ENCODE measurements at places on chromosomes 4 and X.

DNA sequence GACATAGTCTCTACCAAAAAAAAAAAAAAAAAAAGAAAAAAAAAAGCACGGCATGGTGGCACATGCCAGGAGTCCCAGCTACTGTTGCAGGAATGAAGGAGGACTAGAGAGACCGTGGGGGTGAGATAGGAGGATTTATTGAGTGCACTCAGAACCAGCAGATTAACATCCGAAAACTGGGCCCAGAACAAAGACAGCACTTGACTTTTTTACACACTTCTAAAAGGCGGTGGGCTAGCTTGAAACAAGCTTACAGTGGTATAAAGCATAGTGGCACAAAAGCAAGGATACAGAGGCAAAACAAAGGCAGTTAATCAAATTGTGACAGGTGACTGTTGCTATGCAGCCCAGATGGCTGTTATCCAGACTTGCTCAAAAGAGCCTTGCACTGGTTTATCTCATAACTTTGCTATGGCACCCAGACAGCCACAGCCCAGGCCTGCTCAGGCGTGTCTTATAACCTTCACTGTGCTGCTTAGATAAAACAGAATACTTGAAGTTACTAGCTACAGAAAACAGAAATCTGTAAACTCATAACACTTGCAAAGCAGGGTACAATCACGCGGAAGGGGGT is 9.9 kb upstream of the PI4K2B start:
- DNase-seq: no peak

DNA sequence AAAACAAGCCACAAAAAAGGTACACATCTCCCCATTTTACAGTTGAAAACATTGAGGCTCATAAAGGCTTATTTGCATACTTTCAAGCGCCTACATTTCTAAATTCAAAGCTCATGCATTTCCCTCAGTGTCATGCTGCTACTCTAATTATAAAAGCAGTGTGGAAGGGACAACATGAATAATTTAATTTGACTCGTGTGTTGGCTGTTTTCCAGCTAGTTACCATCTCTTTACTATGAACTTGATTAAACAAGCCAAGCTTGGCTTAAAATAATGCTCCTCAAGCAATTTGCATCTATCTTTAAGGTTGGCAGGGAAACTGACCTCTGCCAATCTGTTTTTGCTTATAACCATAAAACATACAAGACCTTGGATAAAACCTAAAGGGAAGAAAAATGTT is 252.5 kb upstream of the NEIL3 start:
- DNase-seq: no peak

- no peak for DNase-seq
These were observed 48.3 kb upstream of the GUCY1A1 start for GRCh38 chr4:155618183-155618838.

- no peak for DNase-seq
These were observed 110.1 kb downstream of the PJA1 start for GRCh38 chrX:69055193-69055592.

GRCh38 chrX:9538544-9539045 is 73.7 kb downstream of the TBL1X start:
- no peak for DNase-seq

GRCh38 chr4:87093443-87094123 is 126.8 kb downstream of the KLHL8 start:
- DNase-seq: peak; percentile 5

DNA sequence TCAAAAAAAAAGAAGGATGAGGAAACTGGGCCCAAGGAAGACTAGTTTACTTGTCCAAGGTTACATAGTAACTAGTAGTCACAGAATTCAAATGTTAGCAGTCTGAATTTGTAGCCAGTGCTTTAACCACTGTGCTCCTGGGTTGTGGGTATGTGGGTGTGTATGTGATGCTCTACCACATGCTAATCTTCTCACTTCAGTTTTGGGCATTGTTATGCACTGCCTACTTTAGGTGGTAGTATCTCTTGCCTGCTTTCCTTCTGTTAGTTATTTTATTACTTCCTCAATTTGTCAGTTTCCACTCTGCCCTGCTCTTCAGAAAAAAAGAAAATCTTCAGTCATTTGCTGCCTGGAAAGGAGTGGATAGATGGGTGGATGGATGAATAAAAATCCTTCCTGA is 219.2 kb downstream of the RPA4 start:
- no peak for DNase-seq

DNA sequence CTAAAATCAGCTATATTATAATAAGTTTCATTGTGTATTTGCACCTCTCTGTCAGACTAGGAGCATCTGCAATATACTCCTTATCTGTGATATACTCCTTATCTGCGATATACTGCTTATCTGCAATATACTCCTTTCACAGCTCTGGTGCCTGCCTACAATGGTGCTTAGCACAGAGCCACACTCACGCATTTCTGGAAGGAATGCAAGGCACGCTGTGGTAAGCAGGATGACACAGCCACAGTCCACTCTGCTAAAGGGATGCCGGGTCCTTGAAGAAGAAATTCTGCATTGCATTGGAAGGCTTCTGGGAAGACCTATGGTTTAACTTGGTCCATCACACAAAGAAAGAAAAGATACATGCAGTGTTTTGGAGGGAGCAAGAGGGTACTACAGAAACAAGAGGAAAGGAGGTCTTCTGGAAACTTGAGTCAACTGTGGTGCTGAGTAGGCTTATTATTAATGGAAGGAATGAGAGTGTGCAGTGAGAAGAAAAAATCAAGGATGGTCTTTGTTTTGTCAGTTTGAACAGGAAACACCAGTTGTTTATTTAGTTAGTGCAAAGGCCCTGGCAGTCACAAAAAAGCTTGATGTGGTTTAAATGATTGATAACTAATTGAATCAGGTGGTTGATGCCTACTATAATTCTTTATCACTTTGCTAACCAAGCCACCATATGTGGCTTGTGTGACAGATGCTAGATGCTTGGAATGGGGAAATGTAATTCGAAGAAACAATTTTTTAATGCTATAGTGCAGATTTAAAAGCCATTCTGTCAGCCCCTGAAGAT is 342.3 kb downstream of the GRXCR1 start:
- DNase-seq: no peak

GRCh38 chrX:140713174-140713539 is 3.6 kb downstream of the LINC00632 start:
- no peak for DNase-seq

DNA sequence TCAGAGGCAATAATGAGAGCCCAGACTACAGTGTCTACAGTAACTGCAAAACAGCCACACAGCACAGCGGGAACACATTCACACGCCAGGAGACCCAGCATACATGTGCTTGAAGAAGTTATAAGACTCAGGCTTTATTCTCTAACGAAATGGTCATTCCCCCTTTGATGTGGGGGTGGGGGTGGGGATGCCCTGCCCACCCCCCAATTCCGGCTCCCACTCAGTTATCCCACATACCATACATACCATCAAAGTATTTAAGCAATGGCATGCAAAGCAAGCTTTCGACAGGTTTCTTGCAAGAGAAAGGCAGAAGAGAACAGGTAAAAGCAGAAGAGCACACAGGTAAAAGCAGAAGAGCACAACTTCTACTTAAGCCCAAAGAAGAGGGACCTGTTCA is 3.6 kb downstream of the MECP2 start:
- no peak for DNase-seq

Measured in stimulated activated CD4-positive, alpha-beta T cell treated with anti-CD3 and anti-CD28 coated beads, TNF-alpha, amount 100 ng/mL, for 1 hour (primary cell).